ENCODE measurements at places on chromosomes 2 and 18.

DNA sequence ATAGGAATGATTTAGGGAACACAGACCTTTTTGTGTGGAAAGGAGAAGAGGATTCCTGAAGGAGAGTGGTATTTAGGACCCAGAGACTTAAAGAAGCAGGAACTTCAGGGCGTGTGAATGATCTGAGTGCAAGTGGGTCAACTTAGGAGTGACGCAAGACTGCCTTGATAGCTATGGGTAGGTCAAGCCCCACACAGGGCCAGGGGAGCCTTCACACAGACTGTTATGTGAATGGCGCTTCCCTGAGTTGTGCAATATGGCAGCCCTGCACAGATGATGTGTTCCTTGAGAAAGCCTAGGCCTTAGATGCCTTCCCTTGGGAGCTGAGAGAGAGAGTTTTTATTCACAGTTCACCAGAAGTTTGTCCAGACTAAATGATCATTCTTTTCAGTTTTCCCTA, 47.1 kb upstream of the IGFBP5 start:
- DNase-seq: no peak

- DNase-seq: no peak
Measured at GRCh38 chr2:237978058-237978712, 11.4 kb downstream of the UBE2F start.

DNA sequence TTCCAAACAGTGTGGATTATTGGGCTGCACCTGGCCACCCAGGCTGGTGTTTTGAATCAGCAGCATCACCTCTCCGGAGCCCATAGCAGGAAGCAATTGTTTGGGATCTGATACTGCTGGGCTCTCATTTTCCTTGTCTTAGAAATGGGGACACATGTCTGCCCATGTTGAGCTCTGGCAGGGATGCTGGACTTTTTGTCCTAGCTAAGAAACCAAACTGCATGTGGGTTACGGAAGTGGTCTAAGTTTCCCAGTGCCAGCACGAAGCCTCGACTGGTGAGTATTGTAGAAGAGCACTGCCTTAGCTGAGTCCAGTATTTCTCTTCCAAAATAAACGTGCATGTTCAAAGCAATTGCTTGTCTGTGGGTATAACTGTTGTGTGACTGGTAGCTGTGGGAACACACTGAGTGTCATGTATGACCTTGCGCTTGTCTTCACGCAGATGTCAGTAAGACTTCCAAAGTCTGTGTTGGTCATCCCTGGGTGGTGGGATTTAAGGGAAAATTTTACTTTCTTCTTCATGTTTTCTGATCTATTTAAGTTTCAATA, 43.6 kb downstream of the SH3RF3 start:
- DNase-seq: no peak

DNA sequence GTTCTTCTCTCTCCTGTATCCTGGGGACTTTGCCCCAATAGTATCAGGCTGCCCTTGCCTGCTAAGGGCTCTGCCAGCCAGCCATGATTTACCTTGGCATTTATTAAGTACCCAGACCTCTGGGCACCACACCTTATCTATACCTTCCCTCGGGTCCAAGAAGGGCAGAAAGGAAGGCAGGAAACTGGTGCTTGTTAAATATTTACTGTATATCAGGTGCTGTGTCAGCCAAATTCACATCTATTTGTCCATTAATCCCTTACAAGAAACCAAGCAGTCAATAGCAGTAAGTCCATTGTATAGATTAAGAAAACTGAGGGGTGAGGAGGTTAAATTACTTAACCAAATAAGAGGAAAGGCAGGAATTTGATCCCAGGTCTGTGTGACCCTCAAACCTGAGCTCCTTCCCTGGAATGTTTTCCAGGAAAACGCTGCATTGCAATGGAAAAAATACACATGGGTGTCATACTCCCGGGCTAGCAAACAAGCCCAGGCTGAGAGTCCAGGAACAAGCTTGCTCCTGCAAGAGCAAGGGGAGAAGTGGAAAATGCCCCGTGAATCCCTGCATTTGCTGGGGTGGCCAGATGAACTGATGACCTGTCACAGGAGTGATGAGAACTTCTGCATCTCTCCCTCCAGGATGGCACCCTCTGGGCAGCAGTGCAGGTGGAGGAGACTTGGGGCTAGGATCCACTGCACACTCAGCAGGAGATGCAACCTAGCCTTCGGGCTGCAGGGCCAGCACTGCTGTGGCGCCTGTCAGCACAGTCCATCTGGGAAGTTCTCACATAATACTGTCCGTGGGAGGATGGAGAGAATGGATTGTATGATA, 30.4 kb downstream of the CIB4 start:
- DNase-seq: no peak

DNA sequence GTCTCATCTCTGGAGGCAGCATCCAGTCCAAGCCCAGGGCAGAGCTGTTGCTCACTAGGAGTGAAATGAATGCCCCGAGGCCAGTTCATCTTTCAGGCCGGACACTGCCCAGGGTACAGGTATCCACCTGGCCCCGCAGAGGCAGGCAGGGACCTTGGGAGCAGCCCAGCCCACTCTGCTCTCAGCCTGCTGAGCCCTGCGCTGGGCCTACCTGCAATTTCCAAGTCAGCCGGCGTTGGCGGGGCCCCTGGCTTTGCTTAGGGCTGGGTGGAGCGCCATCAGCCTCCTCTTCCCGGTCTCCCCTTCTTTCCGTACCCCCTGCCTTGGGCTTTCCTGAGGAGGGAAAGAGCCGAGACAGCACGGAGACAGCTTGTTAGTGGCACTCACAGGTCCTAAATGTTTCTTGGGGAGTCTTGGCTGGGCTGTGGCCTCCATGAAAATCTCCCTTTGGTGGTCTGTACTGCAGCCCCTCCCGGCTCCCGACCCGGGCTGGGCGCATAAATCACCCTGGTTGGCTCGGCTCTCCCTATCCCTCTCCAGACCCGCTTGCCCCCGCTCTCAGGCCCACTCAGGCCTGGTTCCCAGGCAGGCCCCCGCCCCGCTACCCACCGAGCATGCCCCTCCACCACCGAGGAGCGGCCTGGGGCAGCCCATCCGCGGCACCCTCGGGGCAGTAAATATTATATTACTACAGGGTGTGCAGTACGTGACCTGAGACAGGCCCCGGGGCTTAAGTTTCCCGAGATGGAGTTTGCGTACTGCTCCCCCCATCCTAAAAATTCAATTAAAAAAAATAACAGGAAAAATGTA, 106.7 kb downstream of the DYSF start:
- no peak for DNase-seq

GRCh38 chr18:22933966-22934423, 867 bp downstream of the RBBP8 start:
- DNase-seq: no peak

DNA sequence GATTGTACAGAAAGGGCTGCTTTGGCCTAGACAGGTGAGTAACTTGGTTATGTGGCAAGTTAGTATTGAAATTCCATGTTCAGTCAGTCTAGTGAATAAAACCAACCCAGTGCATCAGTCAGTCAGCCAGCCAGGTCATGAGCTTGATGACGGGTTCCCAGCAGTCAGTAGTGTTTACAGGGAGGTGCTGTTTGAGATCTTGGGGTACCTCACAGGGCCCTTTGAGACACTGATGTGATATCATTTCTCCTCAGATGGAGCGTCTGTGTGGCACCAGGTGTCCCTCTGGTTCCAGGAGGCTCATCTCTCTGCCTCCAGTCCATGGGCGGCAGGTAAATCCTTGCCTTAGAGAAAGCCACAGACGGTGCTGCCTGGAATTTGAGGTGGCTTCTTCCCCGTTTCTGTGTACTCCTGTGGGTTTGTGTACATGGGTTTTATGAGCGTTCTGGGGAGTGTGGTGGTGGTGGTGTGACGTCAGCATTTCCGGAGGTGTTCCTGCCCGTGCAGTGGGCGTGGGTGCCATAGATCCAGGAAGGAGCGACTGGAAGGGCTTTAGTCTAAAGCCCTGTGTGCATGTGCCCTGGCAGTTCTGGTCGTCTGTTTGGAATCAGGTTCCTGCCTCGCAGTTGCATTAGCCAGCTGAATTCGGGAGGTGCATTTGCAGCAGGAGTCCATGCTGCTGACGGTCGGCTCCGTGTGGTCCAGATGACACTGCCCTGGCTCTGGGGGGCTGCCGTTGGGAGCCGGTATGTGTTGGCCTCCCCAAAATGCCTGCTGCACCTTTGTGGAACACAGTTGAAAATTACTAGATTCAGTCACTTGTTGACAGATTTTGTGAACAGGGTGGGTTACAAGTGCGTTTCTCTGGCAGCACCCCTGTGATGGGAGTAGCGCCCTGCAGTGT, 2.1 kb downstream of the CTDP1 start:
- no peak for DNase-seq

GRCh38 chr2:168850846-168851245, 39.4 kb downstream of the SPC25 start:
- DNase-seq: no peak

- no peak for DNase-seq
Measured at GRCh38 chr2:203533676-203534591, 1.2 kb downstream of the RAPH1 start.

DNA sequence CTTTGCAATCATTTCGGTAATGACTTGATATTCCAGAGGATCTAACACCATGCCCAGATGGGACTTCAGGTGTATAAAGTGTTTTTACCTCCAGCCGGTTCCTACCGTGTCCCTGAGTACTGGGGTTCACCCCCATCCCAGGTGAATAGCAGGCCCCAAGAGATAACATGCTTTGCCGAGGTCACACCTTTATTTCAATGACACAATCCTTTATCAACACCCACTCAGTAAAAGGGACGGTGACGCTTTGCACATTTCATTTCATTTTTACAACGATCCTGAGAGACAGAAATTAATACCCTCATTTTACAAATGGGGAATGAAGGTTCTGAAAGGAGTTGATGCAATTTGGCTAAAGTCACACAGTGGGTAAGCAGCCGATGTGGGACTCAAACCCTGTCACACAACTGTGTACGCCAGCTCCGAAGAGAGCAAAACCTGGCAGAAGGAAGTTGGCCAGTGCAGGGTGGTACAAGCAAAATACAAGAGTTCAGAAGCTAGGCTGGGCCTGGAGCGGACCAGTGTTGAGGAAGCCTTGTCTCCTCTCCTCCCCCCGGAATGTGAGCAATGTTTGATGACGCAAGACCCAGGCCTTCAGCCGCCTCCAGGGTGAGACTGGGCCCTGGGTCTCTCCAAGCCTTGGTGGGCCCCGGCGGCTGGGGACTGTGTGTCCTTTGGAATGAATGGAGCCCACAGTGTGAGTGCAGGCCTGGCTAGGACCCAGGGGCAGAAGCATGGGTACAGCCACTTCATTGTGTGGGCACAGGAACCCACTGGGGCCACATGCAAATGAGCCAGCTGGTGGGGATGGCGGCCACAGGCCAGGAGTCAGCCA, 139.6 kb upstream of the MYCN start:
- DNase-seq: no peak

DNA sequence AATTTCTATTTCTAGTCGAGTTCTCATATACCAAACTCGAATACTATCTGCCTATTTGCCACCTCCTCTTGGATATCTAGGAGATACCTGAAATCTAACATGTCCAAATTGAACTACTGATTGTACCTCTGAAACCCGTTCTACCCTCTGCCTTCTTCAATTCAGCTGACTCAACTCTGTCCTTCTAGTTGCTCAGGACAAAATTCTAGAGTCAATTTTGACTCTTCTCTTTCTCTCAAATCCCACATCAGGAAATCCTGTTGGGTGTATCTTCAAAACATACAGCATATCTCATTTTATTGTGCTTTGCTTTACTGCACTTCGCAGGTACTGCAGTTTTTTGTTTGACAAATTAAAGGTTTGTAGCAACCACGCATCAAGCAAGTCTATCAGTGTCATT, 137.8 kb downstream of the ZAP70 start:
- no peak for DNase-seq

DNA sequence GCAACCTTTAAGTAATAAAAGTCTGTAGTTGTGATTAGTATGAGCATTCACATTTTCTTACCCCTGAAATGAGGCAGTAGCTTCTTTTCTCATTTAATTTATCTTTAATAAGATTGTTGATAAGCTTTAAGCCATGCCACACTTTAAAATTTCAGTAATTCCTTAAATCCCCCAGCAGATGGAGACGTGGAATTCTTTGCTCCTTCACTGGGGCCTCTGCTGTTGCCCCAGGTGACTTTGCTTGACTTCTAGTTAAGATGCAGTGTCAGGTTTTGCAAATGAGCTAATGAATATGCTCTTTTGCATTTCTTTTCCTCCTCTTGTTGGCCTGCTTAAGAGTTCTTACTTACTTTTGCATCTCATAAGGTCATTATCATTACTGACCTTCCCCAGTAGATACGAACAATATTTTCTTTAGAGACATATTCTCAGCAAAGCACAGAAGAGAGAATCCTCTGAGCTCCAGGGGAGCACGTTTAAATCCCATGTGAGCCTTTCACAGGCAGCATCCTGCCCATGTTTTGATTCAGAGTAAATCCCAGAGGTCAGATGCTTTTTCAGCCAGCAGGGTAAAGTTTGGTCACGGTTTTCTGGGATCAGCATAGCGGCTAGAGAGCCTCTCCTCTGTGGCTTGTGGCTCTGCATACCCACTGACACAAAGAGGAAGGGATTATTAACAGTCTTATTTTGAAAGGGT, 222.9 kb downstream of the PTPRM start:
- no peak for DNase-seq

GRCh38 chr18:515838-516237, 15.3 kb upstream of the COLEC12 start:
- DNase-seq: no peak

GRCh38 chr2:205696927-205697441, 14.7 kb downstream of the NRP2 start:
- DNase-seq: no peak

DNA sequence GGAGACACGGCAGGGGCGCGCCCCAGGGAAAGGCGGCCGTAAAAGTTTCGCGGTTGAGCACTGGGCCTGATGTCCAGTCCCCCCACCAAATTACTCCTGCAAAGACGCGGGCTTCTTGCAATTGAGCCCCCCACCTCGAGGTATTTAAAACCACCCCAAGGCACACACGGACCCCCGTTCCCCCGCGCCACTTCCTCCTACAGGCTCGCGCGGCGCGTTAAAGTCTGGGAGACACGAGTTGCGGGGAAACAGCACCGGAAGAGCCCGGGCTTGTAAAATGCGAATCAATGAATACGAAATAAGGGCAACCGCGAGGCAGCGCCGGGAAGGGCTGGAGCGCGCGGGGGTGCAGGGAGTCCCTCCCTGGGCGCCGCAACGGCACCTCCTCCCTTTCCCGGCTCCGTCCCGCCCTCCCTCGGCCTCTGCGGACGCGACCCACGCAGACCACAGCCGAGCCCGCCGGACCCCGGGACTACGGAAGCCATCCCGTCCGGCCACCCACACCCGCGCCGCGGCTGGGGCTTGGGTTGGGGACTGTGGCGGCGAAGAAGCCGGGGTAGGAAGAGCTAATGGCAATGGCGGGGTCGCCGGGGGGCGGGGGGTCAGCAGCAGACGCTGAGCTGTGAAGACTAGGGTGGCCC, 918 bp upstream of the NETO1 start:
- no peak for DNase-seq
